ENCODE measurements at places on chromosomes 7 and 10.

GRCh38 chr10:78847485-78847884 is 221.3 kb upstream of the ZMIZ1 start:
- no peak for DNase-seq

DNA sequence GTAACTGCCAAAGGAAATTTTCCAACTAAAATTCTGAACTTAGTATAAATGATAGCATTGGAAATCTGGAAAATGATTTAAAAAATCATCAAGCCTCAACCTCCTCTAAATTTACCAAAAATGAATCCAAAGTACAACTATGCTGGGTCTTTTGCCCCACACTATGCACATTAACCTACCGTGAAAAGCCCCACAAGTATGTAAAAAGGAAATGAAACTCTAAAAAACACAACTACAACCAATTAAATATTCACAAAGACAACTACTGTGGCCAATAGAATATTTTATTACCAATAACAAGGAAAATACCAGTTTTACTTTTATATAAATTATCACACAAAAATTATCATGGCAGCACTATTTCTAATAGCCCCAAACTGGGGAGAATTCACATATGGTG is 19.3 kb downstream of the EIF3A start:
- DNase-seq = no peak

GRCh38 chr10:60611291-60611747 is 167.0 kb upstream of the CDK1 start:
- DNase-seq = no peak

DNA sequence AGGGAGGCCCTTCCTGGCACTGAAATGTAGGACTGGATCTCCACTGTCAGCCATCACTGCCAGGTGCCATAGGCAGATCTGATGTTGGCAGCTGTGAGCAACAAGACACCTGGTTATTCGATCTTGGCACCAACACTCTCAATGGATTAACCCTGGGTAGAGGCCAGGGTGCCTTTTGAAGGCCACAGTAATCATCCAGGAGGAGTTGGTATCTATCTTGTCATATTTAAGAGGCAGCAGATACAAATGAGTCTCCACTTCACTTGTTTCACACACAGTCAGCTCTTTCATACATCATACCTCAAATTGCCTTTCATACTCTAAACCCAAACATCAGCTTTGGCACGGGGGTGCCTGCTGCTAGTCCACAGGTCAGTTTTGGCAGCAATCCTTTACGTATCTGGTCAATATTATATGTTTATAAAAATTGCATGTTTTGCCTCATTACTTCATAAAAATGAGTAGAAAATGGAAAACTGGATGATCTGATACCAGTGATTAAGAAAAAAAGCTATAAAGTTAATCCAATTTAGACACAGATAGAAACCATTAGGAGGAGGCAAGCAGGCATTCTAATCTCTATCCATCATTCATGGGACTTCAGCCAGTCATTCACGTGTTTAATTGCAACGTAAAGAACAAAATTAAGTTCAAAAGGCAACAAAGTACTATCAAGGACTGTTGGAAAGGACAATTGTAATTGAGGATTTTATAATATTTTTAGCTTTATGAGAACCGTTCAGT is 12.7 kb upstream of the CACUL1 start:
- DNase-seq = no peak

- DNase-seq = no peak
These were observed 226.7 kb upstream of the NPY start for GRCh38 chr7:24057243-24057642.

DNA sequence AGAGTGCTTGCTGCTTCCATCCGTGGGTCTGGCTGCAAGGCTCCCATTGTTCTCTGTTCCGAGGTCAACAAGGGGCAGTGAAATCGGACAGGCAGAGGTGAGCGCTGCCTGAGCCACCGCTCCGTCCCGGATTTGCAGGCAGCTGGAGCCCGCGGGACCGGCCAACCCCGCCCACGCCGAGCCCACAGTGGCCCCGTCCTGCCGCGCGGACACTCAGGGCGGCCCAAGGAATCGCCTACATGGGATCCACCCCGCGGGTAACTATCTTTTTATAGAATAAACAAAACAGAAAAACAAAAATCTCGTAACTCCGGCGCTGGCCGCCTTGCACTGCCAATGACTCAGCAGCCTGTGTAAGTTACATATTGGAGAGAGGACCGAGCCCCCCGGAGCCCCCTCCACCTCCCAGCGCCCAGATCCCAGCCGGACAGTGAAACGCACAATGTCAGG is 1.9 kb downstream of the BNIP3 start:
- no peak for DNase-seq

DNA sequence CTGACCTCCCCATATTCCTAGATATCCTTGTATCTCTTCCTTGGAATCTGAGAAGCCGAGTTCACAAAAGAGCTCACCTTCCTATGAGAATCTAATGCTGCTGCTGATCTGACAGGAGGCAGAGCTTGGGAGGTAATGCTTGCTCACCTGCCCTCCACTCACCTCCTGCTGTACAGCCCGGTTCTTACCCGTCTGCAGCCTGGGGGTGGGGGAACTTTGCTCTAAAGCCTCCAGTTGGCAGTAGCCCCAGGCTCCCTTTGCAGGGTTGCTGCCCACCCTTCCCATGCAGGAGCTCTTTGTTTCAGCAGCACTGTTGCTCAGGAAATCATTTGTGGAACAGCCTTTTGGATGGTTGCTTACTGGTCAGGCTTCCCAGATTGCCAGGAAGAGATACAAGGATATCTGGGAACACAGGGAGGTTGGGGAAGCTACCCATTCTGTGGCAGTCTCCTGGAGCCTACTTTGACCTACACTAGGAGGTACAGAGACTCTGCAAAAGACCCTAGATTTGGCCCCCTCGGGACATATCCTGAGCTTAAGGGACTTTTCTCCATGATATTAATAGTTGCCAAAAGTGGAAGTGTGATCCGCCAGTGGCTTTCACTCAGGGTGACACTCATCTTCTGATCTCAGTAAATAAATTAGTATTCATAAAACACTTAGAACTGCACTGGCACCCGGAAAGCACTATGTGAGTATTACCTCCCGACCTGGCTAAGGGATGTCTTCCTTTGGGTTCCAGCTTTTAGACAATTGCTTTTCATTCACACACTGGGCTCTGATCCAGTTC is 363.7 kb upstream of the PODXL start:
- peak; percentile 36 for DNase-seq

DNA sequence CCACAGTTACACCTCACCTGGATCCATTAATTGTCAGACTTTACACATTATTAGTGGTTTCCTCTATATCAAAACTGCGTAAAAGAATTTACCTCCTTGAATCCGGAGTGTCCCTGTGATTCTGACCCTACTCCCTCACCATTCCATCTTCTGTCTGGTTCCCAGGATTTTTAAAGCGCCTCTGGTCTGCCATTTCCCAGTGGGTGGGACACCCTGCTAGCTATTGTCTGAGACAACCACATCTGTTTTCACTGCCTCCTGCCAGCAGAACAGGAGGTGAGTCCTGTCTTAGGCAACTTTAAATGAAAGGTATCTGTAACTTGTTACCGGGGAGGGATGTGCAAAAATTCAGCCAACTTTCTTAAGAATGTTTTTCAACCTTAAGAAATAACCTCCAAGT is 2.3 kb downstream of the MACROH2A2 start:
- DNase-seq = no peak

DNA sequence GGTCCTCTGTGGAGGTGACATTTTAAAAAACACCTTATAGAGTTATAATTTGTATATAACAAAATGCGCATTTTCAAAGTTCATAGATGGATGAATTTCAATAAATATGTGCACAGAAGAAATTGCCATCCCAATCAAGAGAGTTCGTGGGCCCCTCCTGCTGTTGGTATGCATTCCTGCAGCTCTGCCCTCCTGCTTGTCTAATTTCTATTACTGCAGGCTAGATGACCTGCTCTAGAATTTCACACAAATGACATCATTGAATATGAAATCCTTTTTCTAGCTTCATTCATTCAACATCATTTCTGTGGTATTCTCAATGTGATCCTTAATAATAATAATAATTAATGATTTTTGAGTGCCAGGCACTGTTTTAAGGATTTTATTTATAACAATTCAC is 348.2 kb downstream of the SDK1 start:
- no peak for DNase-seq

DNA sequence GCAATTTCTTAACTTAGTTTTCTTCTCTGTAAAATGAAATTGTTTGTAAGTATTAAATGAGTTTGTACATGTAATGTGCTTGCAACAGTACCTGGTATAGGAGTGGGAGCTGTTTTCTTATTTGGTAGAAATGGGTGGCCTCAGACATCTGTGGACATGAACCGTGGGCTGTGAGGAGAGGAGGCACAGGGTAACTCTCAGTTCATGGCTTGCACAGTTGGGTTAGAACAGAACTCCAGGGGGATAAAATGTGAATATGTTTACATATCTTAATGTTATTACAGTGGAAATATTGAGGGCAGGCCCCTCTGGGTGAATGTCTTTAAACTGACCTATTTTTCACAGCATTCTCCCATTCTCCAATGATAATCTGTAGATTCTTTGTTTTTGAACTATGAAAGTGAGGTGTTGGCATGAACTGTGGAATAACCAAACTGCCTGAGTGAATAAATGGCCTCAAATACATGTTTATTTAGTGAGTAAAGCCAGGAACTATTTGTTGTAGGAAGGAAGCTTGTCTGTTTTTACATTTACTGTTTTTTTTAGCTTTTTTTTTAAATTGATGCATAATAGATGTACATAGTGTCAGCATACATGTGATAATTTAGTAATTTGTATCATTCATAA is 2.6 kb downstream of the ABCA13 start:
- no peak for DNase-seq

GRCh38 chr7:132380059-132380458 is 196.2 kb downstream of the PLXNA4 start:
- no peak for DNase-seq

DNA sequence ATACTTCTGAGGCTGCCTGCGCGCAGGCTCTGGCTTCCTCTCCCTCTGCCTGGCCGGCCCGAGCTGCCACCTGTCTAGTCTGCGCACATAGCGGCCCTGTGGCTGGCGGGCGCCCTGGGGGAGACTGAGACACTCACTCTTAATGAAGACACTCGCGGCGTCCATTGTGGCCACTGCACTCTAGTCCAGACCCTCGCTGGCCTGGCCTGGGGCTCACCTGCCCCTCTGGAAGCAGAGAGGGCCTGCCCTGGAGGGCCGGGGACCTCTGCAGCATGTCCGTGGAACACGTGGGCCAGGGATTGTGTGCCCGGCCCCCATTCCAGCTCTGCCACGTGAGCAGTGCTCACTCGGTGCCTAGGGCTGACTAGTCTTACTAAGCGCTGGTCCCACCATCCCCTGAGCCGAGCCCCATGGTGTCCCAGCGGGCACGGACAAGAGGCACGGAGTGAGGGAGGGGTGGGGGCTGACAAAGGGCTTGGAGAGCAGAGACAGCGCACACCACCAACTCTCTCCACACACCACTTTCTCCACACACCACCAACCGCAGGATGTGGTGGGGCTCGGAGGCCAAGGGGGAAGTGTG is 149.3 kb downstream of the ELFN1 start:
- DNase-seq = no peak

Data from GM13977 (cell line).